ENCODE measurements at places on chromosomes 11 and 22.

DNA sequence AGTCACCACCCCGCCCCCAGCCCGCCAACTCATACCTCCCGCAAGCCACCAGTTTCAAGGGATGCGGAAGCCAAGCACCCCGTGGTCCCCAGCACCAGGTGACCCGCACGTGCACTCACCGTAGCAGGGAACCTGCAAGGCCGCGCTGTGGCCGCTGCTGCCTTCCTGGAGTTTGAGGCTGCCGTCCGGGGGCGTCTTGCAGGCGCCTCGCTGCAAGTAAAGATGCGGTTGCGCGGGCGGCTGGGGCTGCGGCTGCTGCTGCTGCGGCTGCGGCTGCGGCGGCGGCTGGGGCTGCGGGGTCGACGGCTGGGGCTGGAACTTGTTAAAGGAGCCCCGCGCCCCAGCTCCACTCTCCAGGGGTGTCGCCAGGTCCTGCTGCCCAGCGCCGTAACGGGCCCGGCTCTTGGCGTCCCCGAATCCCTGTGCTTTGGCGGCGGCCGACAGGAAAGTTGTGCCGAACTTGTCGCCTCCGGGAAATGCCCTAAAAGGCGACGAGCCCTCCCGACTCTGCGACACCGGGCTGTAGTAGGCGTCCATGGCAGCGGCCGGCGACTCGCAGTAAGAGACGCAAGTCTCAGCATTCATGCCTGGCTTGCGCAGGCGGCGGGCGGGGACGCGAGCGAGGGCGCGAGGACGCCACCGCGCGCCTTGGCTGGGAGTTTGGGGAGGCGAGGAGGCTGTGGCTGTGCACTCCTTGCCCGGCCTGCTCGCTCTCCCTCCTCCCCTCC lies at the start of gene ALX4:
Gene ALX4, minus strand, starts transcription at position 662 of the 728 bp plus-strand sequence. Its CDS starts 77 bp downstream, at position 585.
- no peak for DNase-seq

DNA sequence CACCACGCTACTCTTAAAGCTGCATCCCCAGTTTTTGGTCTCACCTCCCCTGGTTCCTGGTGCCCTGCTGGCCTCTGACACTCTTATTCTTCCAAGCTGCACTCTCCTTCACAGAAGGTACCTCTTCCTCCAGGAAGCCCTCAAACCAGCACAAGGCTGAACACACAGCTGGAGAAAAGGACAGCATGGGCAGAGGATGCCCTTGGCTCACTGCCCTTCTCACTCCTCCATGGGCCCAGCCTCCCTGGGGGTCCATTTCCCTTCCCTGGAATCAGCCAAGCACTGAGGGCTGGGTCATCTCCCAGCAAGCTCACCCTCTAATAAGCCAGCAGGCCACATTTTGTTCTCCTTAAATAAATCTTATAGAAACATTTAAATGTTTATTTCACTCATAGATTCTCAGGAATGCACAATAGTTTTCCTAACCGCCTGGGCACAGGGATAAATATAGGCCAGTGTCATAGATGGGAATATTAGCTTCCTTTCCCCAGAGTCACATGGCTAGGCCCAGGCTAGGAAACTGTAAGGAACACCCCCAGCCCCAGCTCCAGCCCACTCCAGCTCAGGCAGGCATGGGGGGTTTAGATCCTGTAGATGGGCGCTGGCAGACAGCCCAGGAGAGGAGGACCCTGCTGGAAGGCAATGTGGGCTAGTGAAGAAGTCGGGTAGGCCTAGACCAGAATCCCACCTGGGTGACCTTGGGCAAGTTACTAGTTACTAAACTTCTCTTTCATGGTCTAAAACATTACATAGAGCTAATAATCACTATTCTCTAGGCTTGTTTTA lies 51.5 kb downstream of the IRAG1 start:
- no peak for DNase-seq

DNA sequence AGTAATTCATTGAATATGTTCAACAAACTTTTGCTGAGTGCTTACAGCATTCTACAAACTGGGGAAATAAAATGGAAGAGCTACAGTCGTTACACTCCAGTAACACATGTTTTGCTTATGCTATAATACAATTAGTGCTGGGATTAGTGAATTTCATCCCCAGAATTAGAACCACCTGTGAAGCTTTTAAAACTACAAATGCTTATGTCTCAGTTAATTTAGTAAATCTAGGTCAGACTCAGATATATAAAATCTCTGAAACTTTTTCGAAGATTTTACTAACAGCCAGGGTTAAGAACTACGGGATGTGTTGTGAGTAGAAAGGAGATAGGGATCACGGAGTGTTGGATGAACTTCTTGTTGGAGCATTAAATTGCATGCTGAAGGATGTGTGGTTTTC lies 33.7 kb upstream of the EED start:
- no peak for DNase-seq

GRCh38 chr11:83922953-83923352 lies 636.8 kb upstream of the CCDC90B start:
- DNase-seq = no peak

- DNase-seq = no peak
Measured at GRCh38 chr11:75625991-75626888, 42.6 kb downstream of the MAP6 start.

DNA sequence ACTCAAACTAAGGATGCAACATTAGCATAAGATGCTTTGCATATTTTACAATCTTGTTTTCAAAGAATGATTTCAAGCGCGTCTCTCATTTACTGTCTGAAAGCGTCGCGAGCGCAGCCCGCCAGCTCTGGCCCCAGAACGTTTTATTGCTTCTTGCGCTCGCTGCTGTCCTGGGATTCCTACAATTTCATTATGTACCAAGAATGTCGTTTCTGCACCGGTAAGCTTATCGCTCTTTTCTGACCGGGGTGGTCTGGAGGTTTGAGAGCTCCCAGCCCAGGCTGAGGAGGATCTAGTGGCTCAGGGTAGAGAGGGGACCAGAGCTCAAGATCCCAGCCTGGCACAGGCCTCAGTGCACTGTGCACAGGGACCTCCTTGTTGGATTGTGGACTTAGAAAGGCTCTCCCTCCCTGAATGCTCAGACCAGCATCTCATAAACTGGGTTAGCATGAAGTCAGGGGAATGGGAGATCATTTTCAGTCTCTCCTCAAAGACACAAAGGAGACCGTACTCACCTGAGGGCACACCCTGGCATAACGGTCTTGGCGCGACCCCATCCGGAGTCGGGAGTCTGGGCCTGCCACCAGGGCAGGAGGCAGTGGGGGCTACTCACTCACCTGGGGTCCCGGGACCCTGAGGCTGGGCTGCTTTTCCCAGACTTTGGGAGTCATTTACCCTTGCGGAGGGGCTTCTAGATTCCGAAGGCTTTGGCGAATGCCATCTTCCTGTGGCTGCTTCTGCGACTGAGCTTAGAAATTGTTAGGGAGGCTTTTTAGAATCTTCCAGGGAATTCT lies 817.4 kb downstream of the BRD1 start:
- no peak for DNase-seq

DNA sequence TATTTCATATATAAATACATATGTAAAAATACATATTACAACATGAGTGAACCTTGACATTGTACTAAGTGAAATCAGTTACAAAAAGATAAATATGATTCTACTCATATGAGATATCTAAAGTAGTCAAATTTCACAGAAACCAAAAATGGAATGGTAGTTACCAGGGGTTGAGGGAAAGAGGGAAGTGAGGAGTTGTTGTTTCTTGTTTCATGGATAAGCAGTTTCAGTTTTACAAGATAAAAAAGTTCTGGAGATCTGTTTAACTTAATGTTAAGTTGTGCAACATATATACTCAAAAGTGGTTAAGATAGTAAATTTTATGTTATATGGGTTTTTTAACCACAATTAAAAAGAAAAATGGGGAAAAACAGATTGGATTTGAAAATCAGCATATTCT lies 107.7 kb downstream of the ELP4 start:
- no peak for DNase-seq

DNA sequence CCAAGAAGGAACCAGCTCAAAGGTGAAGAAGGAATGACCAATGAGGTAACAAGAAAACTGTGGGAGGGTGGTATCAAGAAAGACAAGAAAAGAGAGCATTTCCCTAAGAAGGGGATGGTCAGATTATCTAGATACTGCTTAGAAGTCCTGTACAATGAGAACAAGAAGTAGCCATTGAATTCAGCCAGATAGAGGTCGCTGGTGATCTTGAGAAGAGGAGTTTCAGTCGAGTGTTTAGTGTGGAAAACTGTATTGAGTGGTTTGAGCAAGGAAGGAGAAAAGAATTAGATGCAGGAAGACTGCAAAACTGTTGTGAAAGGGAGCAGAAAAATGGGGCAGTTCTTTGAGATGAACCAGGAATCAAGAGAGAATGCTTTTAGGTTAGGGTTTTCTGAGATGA lies 74.6 kb upstream of the FAT3 start:
- no peak for DNase-seq

- no peak for DNase-seq
Measured at GRCh38 chr11:128507936-128508335, 79.4 kb downstream of the ETS1 start.

- no peak for DNase-seq
Measured at GRCh38 chr11:61477727-61478148, 30.8 kb upstream of the LRRC10B start.

DNA sequence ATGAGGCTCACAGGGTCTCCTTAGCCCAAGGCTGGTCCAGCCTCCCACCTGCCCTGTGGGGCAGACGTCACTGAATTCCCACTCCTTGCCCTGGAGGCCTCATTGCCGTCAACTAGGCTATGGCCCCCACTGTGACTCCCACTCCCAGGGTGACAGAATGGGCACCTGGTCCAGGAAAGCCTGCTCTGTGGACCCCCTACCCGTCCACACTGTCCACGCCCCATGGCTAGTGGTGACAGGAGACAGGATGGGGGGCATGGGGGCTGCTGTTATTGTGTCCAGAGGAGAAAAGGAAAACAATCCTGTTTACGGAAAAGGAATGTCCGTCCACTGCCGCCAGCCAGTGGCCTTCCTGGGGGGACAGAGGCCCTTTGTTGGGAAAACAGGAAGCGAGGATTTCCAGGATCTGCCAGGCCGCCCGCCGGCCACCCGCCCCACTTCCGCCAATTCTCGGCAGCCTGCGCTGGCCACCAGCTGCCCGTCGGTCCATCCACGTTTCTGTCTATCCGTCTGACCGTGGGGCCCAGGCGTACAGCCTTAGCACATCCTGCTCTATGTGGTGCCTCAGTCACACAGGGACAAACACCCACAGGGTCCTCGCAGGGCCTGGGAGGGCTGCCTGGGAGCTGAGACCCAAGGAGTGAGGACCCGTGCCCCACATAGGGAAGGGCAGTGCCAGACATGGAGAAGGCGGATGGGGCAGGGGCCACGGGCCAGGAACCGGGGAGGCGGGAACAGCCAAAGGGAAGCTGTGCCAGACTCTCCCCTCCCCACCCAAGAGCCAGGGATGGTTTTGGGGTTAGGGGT lies 19.5 kb downstream of the CRELD2 start:
- DNase-seq = no peak

GRCh38 chr11:19294444-19294843 lies 53.7 kb upstream of the E2F8 start:
- DNase-seq = no peak

- no peak for DNase-seq
Measured at GRCh38 chr11:106271686-106272085, 194.2 kb downstream of the AASDHPPT start.

DNA sequence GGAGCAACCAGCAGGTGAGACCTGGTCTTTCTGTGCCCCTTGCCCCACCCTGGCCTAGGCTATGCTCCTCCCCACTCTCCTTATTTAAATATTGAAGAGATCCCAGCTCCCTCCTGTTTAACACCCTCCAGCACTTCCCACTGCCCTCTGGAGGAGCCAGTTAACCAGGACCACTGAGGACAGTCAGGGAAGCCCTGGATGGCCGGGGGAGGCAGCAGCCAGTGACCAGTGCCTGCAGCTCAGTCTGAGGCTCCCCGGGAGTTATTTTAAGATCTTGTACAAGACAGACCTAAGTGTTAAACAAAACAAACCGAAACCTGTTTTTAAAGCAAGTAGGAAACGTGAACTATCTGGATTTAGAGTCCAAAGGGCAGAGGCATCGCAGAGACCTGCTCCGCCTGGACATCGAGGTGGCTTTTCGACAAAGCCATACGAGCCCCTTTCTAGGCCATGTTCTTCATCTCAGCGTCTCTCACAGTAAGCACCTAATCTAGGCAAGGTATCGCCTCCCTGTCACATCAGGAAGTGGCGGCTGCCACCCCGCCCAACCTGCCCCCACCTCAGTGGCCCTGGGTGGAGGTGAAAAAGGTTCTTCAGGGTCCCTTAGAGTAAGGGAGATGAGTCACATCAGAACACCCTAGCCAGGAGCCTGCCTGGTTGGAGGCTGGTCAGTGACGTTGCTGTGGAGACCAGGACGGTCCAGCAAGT lies 35.2 kb downstream of the TRMU start:
- no peak for DNase-seq

- DNase-seq = no peak
Measured at GRCh38 chr11:22792497-22792896, 37.1 kb downstream of the SVIP start.

- no peak for DNase-seq
Measured at GRCh38 chr11:104836691-104837090, 61.6 kb downstream of the CASP12 start.

DNA sequence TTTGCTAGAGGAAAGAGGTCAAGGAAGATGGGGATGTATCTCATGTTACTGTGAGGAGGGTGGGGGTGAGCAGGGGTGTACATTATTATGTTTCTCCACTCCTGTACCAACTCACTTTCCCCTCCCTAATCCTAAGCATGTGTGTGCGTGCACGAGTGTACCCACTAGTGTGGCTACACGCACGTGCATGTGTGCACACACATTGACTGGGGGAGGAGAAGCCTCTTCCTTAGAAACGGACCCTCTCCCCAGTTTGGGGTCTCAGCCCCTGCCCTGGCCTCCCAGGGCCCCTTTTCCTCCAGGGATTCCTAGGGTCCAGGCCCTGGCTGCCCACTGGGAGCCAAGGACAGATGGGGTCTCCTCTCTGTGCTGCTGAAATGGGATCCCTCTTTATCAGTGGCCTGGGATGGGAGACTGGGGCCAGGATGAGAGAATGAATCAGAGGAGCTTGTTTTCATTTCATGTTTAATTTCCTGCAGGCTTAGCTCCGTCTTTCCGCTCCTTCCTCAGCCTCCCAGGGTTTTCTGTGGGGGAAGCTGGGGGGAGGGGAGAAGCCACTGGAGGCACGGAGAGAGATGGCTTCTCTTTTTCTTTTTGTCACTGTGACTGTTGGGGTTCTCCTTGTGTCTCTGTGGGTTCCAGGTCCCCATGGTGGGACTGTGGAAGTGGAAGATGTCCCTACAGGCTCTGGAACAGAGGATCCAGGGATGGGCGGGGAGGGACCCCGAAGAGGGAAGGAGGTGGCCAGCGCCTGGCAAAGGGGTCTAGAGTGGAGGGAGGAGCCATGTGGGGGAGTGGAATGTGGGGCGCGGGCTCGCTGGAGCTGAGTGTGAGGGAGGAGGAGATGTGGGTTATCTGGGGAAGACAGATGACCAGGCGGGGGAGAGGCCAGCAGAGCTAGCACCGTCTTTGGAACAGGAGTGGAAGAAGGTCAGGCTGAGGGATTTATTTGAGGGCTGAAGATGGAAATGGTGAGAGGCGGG lies 40.3 kb downstream of the ALX4 start:
- DNase-seq = no peak

GRCh38 chr11:106668147-106668546 lies 350.1 kb downstream of the GUCY1A2 start:
- no peak for DNase-seq

- DNase-seq = no peak
Measured at GRCh38 chr11:48141475-48142122, 75.0 kb upstream of the OR4B1 start.

- DNase-seq = no peak
Measured at GRCh38 chr22:17198170-17199002, 20.8 kb downstream of the ADA2 start.

- DNase-seq = no peak
Measured at GRCh38 chr11:63670433-63671321, 499 bp downstream of the ATL3 start.

- no peak for DNase-seq
Measured at GRCh38 chr11:116122697-116123472, 618.7 kb upstream of the CADM1 start.
